ENCODE measurements at places on chromosomes 2 and 18.

GRCh38 chr18:26579941-26580618 is 31.7 kb upstream of the KCTD1 start:
- DNase-seq: no peak

GRCh38 chr18:40789286-40789685 is 1165.7 kb upstream of the PIK3C3 start:
- DNase-seq: no peak

DNA sequence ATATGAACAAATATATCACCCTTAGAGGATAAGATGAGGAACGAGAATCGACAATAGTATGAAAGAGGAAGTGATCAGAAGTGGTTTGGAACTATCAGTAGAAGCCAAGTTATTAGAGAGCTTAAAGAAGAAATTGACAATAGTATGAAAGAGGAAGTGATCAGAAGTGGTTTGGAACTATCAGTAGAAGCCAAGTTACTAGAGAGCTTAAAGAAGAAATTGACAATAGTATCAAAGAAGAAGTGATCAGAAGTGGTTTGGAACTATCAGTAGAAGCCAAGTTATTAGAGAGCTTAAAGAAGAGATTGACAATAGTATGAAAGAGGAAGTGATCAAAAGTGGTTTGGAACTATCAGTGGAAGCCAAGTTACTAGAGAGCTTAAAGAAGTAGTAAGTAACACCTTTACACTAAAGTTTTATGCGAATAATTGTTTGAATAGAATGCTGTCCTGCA is 175.5 kb downstream of the ZNF407 start:
- no peak for DNase-seq

- no peak for DNase-seq
These were observed 218.7 kb upstream of the PIEZO2 start for GRCh38 chr18:11368020-11368419.

DNA sequence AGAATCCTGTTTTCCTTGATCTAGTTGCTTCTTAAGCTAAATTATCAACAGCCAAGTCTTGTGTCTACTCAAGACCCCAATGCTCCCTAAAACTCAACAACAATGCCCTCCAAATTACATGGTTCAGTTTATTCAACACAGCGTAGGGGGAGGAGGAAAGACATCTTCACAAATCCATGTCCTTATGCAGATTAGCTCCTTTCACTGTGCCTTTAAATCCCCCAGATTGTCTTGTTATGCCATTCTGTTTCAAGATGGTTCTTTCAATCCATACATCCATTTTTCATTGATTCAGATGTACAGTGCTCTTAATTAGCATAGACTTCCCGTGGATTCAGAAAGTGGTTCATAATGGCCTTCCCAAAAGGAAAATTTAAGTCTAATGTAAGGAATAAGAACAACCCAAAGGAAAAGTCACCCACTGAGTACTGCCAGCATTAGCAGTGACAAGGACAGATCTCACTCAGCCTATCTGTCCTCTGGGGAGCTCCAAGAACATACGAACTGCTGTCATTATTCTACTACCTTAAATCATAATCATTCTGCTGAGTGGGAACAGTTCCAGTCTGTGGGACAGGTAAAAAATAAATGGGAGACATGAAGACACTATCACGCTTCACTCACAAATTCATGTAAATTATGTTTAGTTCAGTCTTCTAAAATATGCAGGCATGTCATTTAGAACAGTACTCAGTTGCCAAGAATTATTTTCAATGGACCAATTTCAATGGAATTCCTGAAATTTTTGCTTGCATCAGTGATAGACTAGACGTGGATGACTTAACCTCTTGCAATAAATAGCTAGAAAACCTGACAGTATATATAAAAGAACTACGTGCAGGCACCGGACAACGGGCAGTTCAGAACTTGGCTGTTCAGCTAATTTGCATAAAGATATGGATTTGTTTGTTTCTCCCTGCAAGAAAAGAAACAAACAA is 58.9 kb upstream of the RNU4ATAC start:
- DNase-seq: no peak

- no peak for DNase-seq
These were observed 163.4 kb upstream of the SH3BP4 start for GRCh38 chr2:234788381-234788780.

DNA sequence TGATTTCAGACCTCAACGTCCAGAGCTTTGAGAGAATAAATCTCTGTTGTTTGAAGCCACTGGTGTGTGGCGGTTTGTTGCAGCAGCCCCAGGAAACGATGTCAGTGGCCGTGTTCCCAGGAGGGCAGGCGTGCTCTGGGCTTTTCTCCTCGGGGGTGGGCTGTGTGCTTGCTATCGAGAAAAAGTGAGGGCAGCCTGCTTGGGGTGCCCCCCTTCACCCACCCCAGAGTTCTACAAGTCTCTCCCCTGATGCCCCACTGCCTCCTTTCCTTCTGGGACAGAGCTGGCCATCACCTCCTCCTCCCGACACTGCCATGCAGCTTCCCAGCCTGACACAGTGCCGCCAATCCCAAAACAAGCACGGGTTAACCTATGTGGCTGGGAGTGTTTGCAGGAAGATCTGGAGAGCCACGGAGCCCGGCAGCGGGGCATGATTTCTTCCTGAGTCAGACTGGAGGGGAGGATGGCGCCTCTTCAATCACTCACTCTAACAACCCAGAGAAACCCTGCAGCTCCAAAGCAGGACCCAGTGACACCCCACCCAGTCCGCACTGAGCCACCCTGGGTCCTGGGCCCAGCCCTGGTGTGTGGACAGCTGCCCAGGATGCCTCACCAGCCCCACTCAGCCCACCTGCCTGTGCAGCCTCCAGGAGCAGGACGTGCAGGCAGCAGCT is 213.7 kb upstream of the RAB6C start:
- no peak for DNase-seq

- DNase-seq: no peak
These were observed 19.4 kb downstream of the CENPA start for GRCh38 chr2:26805241-26805676.

DNA sequence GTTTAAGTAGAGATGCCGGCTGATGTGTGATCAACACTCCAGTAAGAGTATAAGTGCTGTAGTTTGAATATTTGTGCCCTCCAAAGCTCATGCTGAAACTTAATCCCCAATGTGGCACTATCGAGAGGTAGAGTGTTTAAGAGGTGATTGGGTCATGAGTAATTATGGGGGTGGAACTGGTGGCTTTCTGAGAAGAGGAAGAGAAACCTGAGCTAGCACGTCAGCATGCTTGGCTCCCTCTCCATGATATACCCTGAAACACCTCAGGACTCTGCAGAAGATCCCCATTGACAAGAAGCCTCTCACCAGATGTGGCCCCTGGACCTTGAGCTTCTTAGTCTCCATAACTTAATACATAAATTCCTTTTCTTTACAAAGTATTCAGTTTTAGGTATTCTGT is 584.8 kb downstream of the TSN start:
- no peak for DNase-seq

GRCh38 chr18:58180738-58181353 is 136.8 kb downstream of the NEDD4L start:
- DNase-seq: no peak

GRCh38 chr2:190119923-190120590 is 57.5 kb upstream of the MSTN start:
- DNase-seq: no peak

DNA sequence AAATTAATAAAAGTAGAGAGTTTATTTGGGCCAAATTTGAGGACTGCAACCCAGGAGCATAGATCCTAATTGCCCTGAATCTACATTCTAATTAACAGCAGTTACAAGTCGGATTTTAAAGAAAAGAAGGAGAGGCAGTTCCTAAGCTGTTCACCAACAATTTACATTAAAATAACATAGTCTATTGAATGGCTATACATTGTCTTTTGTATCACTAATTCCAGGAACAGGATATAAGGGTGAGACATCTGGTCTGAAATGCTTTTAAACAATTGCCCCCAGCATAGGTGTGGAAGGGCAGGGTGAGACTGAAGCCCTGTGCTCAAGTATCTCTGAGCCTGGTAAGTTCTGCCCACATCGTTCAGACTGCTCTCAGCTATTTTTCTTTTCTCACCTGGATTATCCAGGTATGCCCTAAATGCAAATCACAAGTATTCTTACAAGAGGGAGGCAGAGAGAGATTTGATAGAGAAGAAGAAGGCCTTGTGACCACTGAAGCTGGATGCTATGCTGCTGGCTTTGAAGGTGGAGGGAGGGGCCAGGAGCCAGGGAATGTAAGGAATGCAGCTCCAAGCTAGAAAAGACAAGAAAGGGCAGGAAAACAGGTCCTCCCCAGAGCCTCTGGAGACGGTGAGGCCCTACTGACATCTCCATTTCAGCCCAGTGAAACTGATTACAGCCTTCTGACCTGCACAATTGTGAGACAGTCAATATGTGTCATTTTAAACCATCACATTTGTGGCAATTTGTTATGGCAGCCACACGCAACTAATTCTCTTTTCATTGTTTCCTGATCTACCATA is 189.4 kb upstream of the ARL4C start:
- DNase-seq: no peak

- no peak for DNase-seq
These were observed 96.0 kb downstream of the TFCP2L1 start for GRCh38 chr2:121189011-121189410.

DNA sequence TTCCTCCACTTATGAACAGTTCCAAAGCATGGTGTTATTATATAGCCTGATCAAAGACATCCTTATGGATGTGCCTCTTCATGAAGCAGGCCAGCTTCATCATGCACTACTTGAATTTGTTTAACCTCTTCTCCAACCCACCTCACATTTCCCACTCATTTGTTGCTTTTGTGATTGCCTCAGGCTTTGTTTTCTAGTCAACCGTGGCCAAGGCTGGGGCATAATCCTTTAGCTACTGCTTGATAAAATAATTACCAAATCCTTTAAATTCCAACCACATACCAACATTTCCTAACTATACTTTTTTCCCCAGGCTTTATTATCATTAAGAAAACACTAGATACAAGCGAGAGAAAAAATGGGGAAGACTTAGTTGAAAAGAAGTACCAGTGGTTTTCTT is 39.6 kb upstream of the SCN1A start:
- DNase-seq: no peak

DNA sequence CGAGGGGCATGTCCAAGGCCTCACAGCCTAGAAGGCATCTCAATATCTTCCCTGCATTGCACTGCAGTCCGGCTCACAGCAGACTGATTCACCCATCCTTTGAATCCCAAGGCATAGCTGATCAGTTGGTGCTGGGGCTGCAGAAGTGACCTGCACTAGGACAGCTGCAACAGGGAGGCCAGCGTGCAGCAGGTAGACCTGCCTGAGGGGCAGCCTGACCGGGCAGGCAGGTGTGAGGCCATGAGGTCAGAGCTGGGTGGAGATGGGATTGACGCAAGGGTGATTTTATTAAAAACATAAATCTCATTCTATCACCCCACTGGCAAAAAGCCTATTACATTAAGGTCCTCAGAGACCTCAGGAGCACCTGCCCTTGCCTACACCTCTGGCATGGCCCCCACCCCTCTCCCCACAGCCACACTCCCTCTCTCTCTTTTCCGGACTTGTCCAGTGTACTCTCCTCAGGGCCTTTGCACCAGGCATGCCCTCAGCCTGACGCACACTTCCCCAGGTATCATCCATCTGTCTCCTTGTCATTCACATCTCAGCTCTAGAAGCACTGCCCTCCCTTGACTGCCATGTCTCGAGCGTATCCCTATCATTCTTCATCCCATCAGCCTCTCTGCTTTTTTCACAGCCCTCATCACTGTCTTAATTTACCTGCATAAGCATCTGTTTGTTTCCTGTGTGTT is 63.5 kb upstream of the WIPF1 start:
- DNase-seq: no peak

GRCh38 chr2:172671501-172671900 is 64.1 kb upstream of the RAPGEF4 start:
- no peak for DNase-seq

All from T47D (cell line).